ENCODE measurements at places on chromosomes 6 and 20. TPM values are rescaled to one million over a fixed set of nuclear protein-coding genes. Genes with fewer than 3 reads are reported as not detected.

The TP53TG5 gene
- total RNA-seq: not detected

The BIRC7 gene
- total RNA-seq: not detected

The HLA-DOA gene
- total RNA-seq: 0.11 TPM

The PSORS1C2 gene
- not detected for total RNA-seq

The RUNX2 gene
- total RNA-seq: 0.91 TPM

The KIF16B gene
- total RNA-seq: 12.4 TPM

The TNFRSF6B gene
- 5.4 TPM for total RNA-seq

The EYS gene
- under 0.01 TPM for total RNA-seq

The TRAPPC3L gene
- 0.11 TPM for total RNA-seq

The LY86 gene
- not detected for total RNA-seq

The RSPO3 gene
- 19.3 TPM for total RNA-seq

The VNN1 gene
- total RNA-seq: 0.32 TPM

The IGF2R gene
- 130 TPM for total RNA-seq

The CAPN11 gene
- total RNA-seq: not detected

The RING1 gene
- total RNA-seq: 23.9 TPM

The CST7 gene
- not detected for total RNA-seq

The TAGAP gene
- total RNA-seq: 0.11 TPM

The UNC5CL gene
- 0.26 TPM for total RNA-seq

The SNAP25 gene
- total RNA-seq: not detected

The HLA-DRA gene
- 0.26 TPM for total RNA-seq

The TRIM40 gene
- not detected for total RNA-seq

The SPATS1 gene
- not detected for total RNA-seq

The HLA-DMB gene
- total RNA-seq: not detected

The ADGB gene
- total RNA-seq: not detected

The OXT gene
- not detected for total RNA-seq

The PTK6 gene
- total RNA-seq: 0.13 TPM

The WFDC12 gene
- total RNA-seq: not detected

The FAM209B gene
- total RNA-seq: 0.52 TPM

The DDR1 gene
- 22.2 TPM for total RNA-seq

The BTBD9 gene
- 21.5 TPM for total RNA-seq

The ARMH2 gene
- not detected for total RNA-seq

The COL11A2 gene
- total RNA-seq: 0.65 TPM

The TMEM200A gene
- 54.5 TPM for total RNA-seq

The NR2E1 gene
- not detected for total RNA-seq

The LEMD2 gene
- 31.2 TPM for total RNA-seq

The FGD2 gene
- total RNA-seq: not detected

The CTAGE9 gene
- not detected for total RNA-seq

The TMEM170B gene
- 2.5 TPM for total RNA-seq

Measured in articular chondrocyte of knee joint (primary cell).